ENCODE measurements at places on chromosomes 2 and 18.
A peak's percentile ranks its signal among the peaks of the same experiment; 100 is the strongest.

DNA sequence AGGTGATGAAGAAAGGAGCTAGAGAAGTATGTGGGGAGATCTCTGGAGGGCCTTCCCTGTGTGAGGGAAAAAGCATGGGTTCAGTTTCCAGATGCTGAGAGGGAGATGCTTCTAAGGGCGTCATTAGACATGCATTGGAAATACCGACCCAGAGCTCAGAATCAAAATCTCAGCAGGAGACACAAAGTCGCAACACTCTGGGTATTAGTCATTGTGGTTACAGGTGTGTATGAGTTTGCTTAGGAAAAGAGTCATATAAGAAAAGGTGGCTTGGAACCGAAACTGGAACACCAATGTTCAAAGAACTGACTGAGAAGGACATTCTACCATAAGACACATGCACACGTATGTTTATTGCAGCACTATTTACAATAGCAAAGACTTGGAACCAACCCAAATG, 477.1 kb downstream of the FBXO15 start:
- DNase-seq, result no peak

GRCh38 chr2:172791953-172792352, 56.3 kb downstream of the RAPGEF4 start:
- no peak for DNase-seq

DNA sequence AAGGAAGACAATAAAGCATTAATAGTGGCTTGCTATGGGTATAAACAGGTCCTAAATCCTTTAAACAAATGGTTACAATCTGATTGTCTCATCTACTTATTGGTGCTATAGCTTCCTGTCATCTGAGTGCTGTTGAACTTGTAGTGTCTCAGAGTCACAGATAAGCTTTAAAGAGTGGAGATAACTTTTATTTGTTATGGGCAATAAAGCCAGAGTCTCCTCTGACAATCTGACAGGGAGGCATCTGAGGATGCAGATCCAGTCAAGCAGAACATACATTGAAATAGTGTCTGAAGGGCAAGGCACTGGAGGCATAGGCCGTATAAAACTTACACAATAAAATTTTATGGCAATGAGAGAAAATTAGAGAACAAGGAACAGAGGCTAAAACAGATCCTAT, 1132.4 kb upstream of the CDH2 start:
- no peak for DNase-seq

GRCh38 chr18:61953161-61953560, 60.4 kb upstream of the RNF152 start:
- no peak for DNase-seq

- no peak for DNase-seq
Observed at GRCh38 chr18:78774741-78775141, 204.9 kb upstream of the SALL3 start.

GRCh38 chr2:102601730-102602129, 17.6 kb upstream of the SLC9A2 start:
- no peak for DNase-seq

DNA sequence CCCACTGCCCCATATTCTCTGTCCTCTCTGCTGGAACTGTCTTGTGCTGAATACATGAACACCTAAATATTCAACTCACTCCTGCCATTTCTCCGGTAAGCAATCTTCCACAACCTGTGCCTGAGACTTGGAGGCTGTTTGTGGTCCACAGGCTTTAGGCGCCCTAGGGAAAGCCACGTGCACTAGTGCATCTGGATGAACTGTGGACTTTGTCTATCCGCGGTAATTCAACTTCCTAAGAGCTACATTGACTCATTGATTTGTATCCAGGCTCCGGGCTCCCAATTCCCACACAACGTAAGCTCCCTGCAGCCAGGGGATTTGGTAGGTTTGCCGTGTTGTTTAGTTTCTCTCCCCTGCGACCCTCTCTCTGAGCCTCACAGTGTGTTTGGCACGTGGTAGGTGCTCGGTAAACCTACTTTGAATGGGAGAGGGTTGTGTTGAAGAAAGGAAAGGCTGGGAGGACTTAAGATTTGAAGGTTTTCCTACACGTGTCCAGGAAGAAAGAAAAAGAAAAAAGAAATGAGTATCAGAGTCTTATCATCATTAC, 718.2 kb downstream of the DPP10 start:
- DNase-seq, result no peak

DNA sequence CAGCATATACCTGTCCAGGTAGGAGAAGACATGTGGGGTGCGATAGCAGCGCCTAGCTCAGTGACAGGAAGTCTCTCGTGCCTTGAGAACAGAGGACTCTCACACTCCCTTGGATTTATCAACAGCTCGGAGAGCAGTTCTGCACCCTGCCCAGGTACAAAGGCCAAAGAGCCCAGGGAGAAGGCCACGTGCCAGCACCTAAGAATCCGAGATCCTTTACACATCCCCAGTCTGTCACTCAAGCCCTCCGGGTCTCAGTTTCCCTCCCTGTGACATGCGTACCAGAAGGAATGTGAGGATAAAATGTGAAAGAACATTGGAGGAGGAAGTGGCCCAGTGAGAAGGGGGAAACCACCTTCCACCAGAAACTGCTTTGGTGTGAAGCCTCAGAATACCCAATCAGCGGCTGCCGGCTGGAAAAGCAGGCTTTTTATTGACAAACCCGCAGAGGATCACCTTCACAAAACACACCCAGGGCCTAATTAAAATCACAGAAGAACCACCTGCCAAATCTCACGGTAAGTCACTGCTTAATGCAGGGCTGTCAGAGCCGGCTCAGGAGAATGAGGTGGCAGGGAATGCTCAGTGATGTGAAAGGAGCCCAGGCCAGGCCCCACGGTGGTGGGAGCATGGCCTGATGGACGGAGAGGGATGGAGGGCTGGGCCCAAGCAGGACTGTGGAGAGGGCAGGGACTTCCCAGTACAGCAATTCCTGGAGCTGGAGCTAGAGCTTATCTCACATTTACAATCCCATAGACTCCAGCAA, 66.3 kb downstream of the MYO5B start:
- no peak for DNase-seq

DNA sequence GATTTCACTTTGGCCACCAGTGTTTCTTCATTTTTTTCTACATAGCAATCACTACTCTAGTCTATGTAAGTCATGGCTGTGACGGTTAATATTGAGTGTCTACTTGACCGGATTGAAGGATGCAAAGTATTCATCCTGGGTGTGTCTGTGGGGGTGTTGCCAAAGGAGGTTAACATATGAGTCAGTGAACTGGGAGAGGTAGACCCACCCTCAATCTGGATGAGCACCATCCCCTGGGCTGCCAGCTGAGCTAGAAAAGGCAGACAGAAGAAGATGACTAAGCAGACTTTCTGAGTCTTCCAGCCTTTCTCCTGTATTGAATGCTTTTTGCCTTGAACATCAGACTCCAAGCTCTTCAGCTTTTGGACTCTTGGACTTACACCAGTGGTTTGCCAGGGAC, 265.0 kb upstream of the SLC8A1 start:
- peak; percentile 76 for DNase-seq

GRCh38 chr2:172888714-172889669, 153.3 kb downstream of the RAPGEF4 start:
- DNase-seq, result no peak

- no peak for DNase-seq
Observed at GRCh38 chr2:2523461-2524347, 192.6 kb upstream of the MYT1L start.

DNA sequence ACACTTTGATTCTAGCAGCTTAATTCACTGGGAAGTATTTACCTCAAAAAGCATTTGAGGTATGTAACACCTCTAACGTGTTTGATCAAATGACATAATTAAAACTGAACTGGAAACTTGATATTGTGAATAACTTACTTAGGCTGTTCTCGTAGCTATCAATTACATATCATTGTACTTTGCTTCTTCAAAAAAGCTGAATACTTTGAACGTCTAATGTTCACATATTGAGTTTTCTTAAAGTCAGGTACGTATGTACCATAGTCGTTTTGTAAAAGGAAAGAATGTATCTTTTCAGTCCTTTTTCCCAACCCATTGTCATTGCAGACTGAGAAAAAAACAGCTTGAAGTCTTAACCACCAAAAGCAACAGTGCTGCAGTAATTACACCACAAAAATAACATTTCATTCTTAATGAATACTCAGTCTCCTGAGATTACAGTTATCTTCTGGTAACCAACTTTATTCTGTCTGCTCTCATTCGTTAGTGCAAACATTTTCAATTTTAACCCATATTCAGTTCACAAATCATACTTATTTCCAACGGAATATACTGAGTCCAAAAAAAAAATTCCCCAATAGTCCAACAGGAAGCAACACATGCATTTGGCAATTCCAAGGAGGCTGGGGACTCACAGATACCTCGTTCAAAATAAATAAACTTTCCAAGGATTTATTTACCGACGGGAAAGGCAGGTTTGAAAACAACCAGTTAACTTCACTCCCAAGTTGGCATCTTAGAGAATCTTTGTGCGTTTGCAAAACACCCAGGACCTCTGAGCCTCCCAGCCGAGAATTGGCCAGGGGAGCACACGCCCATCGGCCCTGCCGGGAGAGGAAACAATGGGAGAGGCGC, 1.1 kb downstream of the CHN1 start:
- no peak for DNase-seq

DNA sequence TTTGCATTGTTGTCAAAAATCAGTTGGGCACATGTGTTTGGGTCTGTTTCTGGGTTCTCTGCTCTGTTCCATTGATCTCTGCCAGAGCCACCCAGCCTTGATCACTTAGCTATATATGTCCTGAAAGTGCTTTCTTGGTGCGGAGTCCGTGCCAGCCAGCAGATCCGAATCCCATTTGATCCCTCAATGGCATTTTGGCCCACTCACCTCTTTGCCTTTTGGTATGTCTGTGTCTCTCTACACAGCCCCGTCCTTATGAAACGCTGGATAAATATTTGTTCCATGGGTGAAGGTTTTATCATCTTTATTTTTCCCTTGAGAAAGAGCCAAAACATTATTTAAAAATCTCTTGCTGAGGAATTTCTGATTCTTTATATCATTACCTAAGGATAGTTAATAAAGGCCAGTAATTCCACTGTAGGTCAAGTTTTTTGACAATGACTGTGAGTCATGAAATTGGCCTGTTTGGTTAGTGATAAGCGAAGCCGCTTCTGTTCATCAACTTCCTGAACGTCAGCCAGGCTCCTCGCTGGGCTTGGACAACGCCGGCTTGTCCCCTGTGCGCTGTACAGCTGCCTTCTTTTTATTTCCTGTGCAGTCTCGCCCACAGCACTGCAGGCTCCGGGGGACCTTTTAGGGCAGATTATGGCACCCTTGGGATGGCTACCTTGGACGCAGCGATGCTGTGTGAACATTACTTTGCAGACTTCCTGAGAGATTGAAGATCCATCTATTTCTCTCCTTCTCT, 24.9 kb downstream of the MTCL1 start:
- DNase-seq, result no peak

GRCh38 chr2:102063487-102063911, 71.7 kb downstream of the IL1R2 start:
- no peak for DNase-seq

DNA sequence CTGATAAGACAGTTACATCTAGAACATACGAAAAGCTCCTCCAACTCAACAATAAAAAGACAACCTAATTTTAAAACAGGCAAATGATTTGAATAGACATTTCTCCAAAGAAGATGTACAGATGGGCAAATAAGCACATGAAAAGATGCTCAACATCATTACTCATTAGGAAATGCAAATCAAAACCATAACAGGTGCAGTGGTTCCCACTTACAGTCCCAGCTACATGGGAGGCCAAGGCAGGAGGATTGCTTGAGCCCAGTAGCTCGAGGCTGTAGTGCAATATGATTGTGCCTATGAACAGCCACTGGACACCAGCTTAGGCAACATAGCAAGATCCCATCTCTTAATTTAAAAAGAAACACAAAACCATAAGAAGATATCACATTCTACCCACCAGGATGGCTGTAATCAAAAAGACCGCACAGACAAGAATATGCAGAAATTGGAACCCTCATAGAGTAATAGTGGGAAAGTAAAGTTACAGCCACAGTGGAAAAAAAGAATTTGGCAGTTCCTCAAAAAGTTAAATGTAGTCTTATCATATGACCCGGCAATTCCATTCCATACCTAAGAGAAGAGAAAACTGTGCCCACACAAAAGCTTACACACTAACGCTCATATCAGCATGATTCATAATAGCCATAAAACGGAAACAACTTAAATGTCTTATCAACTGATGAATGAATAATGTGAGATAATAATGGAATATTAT, 30.5 kb upstream of the ARMC9 start:
- no peak for DNase-seq

DNA sequence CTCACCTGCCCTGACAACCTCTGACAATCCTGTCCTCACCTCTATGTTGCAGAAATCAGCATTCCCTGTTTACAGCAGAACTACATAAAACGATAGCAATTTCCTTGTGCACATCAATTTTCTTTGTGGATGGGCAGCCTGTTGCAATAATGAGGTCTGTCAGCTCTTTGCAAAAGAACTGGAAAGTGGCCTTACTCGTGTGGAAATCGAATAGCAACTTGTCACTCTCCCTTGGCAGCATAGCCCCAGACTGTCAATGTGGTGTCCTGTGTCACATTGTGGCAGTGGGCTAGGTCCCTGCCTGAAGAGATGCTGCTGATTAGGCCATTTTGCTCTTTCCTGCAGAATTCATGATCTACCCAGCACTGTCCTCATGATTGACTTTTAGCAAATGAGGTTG, 531.9 kb downstream of the CCDC85A start:
- no peak for DNase-seq

GRCh38 chr18:28287146-28287545, 110.2 kb upstream of the CDH2 start:
- DNase-seq, result no peak

GRCh38 chr18:59265246-59265973, 7.8 kb downstream of the RAX start:
- DNase-seq, result no peak

GRCh38 chr2:19775315-19775714, 126.5 kb downstream of the TTC32 start:
- no peak for DNase-seq

GRCh38 chr18:43805646-43806194, 528.4 kb upstream of the SYT4 start:
- DNase-seq, result no peak

- DNase-seq, result no peak
Observed at GRCh38 chr2:151241224-151241623, 20.4 kb downstream of the RBM43 start.

- DNase-seq, result no peak
Observed at GRCh38 chr2:130869441-130870160, 32.9 kb downstream of the ARHGEF4 start.

DNA sequence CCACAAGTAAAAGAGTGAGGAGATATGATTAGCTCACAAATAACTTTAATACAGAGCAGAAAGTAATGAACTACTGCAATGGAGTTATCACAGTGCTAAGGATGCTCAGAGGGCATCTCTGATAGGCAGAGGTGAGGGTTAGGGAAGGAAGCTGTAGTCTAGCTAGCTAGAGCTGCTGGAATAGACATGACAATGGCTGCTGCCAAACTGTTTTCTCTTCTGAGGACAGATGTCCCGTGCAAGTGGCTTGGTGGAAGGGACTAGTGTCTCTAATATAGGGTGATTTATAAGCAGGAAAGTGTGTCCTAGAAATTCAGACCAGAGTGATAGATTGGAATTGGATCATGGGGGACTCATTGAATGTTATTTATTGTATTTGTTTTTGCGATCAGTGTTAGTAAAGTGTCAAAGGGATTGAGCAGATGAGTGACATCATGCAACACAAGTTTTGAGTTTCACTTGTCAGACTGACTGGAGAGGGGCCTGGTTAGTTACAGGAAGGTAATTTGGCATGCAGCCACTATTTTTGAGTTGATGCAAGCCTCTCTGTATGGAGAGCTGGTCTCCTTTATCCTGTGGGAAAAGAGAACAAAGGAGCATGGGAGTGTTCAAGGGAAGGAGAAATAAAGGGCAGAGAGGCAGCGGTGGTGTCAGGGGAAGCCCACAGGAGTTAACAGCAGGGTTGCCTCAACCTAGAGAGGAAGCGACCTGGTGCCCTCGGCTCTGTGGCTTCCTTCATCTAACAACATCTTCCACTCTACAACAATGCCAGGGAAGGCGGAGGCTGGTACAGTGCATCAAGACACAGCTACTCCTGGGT, 1.9 kb downstream of the CTLA4 start:
- no peak for DNase-seq
